ENCODE measurements at places on chromosomes 4 and X.

GRCh38 chrX:132615391-132616131 is 126.7 kb upstream of the MBNL3 start:
- no peaks in the 10 kb centered on the region for H3K4me1 ChIP-seq
- no peaks in the 10 kb centered on the region for H3K27me3 ChIP-seq
- no peak overlapping the region for H3K4me3 ChIP-seq
- no peak for DNase-seq
- no peak overlapping the region for H3K27ac ChIP-seq

GRCh38 chr4:182786991-182787390 is 130.2 kb downstream of the DCTD start:
- H3K27ac ChIP-seq: no peak overlapping the region
- no peaks in the 10 kb centered on the region for H3K27me3 ChIP-seq
- H3K36me3 ChIP-seq: no peaks in the 10 kb centered on the region
- DNase-seq: no peak
- no peaks in the 10 kb centered on the region for H3K4me1 ChIP-seq

DNA sequence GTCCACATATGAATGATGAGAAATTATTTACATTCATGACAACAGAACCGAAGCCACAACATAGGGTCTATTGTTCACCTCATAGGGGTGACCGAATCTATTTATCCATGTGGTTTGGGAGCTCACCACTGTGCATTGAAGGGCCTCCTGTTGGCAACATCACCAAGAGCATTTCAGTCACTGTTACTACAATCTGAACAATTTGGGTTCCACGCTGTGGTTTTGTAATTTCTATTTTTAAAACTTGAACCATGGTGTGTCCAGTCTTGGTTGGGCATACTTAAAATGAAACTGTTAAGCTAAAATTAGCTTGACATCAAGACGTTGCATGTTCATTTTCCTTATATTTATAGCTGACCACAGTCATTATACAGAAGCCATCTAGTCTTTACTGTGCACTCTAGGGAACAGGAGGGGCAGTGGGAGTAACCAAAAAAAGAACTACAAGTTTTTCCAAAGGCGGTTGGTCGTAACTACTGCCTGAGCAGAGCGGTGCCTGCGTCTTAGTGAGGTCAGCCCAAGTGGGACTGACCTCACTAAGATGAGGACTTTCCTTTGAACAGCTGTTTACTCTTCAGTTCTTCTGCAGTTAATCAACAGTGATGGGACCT is 192.1 kb downstream of the SPRY1 start:
- H3K27me3 ChIP-seq: no peaks in the 10 kb centered on the region
- H3K36me3 ChIP-seq: no peaks in the 10 kb centered on the region
- no peak for DNase-seq
- peaks cover 22% of the 10 kb centered on the region for H3K4me1 ChIP-seq

- no peaks in the 10 kb centered on the region for H3K4me1 ChIP-seq
- no peak overlapping the region for H3K4me3 ChIP-seq
- DNase-seq: no peak
- H3K27ac ChIP-seq: no peak overlapping the region
- no peaks in the 10 kb centered on the region for H3K36me3 ChIP-seq
These were observed 127.8 kb downstream of the KCTD8 start for GRCh38 chr4:44320833-44321232.

GRCh38 chrX:50161127-50161526 is 39.7 kb downstream of the AKAP4 start:
- DNase-seq: no peak
- no peak overlapping the region for H3K4me3 ChIP-seq
- no peaks in the 10 kb centered on the region for H3K36me3 ChIP-seq
- H3K27ac ChIP-seq: no peak overlapping the region

- H3K36me3 ChIP-seq: no peaks in the 10 kb centered on the region
- H3K4me1 ChIP-seq: peaks cover 31% of the 10 kb centered on the region
- no peaks in the 10 kb centered on the region for H3K27me3 ChIP-seq
- peak overlapping the region; percentile 82 for H3K27ac ChIP-seq
- DNase-seq: no peak
- peak overlapping the region; percentile 78 for H3K4me3 ChIP-seq
These were observed 490 bp downstream of the RWDD4 start for GRCh38 chr4:183658362-183659028.

GRCh38 chrX:12885508-12885907 is 18.6 kb downstream of the TLR7 start:
- H3K4me3 ChIP-seq: no peak overlapping the region
- no peaks in the 10 kb centered on the region for H3K36me3 ChIP-seq
- H3K27ac ChIP-seq: no peak overlapping the region
- DNase-seq: no peak
- H3K4me1 ChIP-seq: no peaks in the 10 kb centered on the region
- H3K27me3 ChIP-seq: no peaks in the 10 kb centered on the region

DNA sequence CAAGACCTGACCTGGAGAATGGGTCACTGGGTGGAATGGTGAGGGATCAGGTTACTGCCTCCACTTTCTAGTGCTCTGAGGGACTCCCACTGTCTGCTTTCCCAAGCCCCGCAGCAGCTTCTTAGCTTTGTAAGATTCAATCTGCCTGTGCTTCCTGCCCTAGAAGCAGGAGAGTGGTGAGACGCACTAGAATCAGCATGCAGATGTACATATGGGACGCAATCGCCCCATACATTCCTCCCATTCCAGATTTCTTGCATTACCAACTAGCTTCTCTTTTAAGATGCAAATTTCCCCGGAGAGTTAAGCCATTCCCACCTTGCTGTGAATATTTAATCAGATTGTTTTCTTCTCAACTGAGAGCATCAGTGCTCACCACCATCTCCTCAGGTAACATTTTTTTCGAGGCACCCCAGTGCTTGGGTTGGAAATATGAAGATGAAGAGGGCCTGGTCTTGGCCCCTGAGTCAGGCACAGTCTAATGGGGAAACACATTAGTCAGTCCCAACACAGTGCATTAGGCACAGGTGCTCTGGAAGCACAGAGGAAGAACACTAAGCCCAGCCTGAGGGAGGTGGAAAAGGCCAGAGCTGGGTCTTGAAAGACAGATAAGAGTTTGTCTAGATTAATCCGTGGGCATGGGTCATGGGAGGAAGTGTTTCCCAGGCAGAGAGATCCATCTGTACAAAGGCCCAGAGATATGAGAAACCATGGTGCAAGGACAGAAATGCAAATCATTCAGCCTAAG is 66.7 kb upstream of the PRPS1 start:
- H3K4me1 ChIP-seq: no peaks in the 10 kb centered on the region
- no peaks in the 10 kb centered on the region for H3K36me3 ChIP-seq
- H3K27ac ChIP-seq: no peak overlapping the region

DNA sequence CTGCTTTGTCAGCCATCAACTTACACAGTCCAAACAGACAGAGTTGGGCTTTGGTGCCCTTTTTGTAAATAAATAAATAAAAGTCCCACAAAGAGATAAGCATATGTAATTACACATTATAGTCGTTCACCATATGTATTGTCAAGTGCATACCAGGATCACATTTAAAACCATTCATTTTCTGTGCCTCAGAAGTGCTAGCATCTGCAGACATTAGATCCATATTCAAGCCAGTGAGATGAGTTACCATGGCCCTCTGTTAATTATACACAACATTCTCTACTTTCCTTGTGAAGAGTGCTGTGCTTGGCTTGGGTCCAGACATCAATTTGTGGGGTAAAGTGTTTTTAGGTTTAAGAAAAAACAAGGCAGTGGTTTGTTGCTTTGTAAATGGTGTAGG is 76.8 kb downstream of the ENOX2 start:
- H3K27me3 ChIP-seq: no peaks in the 10 kb centered on the region
- no peak overlapping the region for H3K27ac ChIP-seq
- H3K4me3 ChIP-seq: no peak overlapping the region
- H3K36me3 ChIP-seq: no peaks in the 10 kb centered on the region
- H3K4me1 ChIP-seq: no peaks in the 10 kb centered on the region

- no peaks in the 10 kb centered on the region for H3K36me3 ChIP-seq
- H3K27ac ChIP-seq: no peak overlapping the region
- peaks cover under 1% of the 10 kb centered on the region for H3K4me1 ChIP-seq
- no peak for DNase-seq
These were observed 149.9 kb downstream of the CHIC2 start for GRCh38 chr4:53914313-53915016.

GRCh38 chrX:153793291-153793690 is 884 bp downstream of the IDH3G start:
- H3K4me1 ChIP-seq: peaks cover 41% of the 10 kb centered on the region
- no peak for DNase-seq
- H3K4me3 ChIP-seq: peak overlapping the region; percentile 59
- H3K27me3 ChIP-seq: no peaks in the 10 kb centered on the region
- H3K27ac ChIP-seq: peak overlapping the region; percentile 85

DNA sequence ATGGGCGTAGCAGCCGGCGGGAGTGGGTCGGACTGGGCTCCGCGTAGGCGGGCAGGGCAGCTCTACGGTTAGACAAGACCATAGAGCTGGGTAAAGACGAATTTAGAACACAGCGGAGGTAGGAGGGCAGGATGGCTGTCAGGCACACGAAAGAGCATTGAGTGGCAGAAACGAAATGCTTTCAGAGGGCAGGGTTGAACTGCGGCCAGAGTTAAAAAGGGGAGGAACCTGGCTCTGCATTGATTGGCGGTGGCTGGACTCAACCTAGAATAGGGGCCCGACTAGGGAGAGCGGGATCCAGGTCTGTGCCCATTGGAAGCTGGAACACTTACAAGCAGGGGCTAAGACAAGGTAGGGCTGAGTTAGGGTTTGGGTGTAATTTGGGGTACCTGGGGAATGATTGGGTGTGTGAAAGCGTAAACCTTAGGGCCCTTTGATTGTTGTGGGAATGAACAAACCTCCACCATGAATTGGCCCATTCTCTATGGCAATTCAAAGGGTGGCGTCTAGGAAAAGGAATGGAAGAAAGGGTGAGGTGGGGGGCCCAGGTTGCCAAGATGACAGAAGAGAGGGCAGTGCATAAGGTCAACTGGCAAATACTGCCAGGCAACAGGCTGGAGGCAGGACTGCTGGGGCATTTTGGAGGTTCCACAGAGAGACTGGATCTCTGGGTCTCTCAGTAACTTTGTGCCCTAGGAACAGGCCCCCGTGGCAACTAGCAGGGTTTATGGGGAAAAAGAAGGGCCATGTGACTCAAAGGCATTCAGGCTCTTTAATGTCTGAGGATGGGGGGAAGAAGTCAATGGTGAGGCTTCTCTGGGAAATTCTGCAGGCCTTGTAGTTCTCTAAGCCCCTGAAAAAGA is 911 bp upstream of the ELK1 start:
- no peaks in the 10 kb centered on the region for H3K27me3 ChIP-seq
- peak overlapping the region; percentile 64 for H3K4me3 ChIP-seq
- no peaks in the 10 kb centered on the region for H3K36me3 ChIP-seq

- no peaks in the 10 kb centered on the region for H3K36me3 ChIP-seq
- DNase-seq: no peak
- no peaks in the 10 kb centered on the region for H3K27me3 ChIP-seq
- H3K4me3 ChIP-seq: no peak overlapping the region
- H3K4me1 ChIP-seq: no peaks in the 10 kb centered on the region
These were observed 240.8 kb upstream of the ANXA3 start for GRCh38 chr4:78310740-78311115.

DNA sequence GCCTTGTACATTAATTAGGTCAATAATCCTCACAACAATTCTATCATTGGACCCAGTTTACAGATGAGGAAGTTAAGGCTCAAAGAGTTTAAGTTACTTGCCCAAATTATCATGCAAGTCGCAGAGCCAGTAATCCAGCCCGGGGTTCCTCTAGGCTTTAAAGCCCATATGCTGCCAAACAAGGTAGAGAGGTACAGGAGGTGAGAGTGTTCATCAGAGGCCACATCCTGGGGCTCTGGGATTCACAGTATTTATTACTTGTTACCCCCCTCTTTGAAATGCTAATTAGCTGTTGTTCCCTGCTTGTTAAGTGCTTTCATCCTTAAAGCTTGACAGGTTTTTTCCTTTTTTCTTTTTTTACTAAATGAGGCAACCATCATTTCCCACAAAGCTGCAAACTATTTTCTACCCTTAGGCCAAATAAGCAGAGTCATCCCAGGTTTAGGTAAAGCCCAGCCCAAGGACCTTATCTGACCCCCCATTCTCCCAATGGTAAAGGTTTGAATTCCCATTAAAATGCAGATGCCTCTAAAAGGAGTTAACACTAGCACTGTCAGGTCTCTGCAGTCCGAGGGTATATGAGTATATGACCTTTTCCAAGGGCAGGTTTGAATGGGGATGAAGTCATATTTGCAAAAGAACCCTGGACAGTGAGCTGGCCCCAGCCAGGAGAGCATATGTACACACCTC is 150.3 kb downstream of the SOX3 start:
- no peaks in the 10 kb centered on the region for H3K4me1 ChIP-seq
- H3K27ac ChIP-seq: no peak overlapping the region
- H3K4me3 ChIP-seq: no peak overlapping the region
- no peaks in the 10 kb centered on the region for H3K27me3 ChIP-seq
- H3K36me3 ChIP-seq: no peaks in the 10 kb centered on the region

- DNase-seq: no peak
- H3K27ac ChIP-seq: no peak overlapping the region
- no peaks in the 10 kb centered on the region for H3K4me1 ChIP-seq
- no peaks in the 10 kb centered on the region for H3K36me3 ChIP-seq
- no peak overlapping the region for H3K4me3 ChIP-seq
- no peaks in the 10 kb centered on the region for H3K27me3 ChIP-seq
These were observed 626.5 kb upstream of the GALNTL6 start for GRCh38 chr4:171186700-171187099.

GRCh38 chr4:42396752-42397634 is at the start of gene SHISA3:
TSS of gene SHISA3 (plus strand) at chr4:42397488. CDS start at chr4:42398057, 569 bp downstream.
- no peak for DNase-seq
- H3K4me1 ChIP-seq: peaks cover 28% of the 10 kb centered on the region
- H3K27ac ChIP-seq: no peak within 1 kb of the TSS
- no peaks in the 10 kb centered on the region for H3K36me3 ChIP-seq
- H3K4me3 ChIP-seq: peak within 1 kb of the TSS; percentile 40

DNA sequence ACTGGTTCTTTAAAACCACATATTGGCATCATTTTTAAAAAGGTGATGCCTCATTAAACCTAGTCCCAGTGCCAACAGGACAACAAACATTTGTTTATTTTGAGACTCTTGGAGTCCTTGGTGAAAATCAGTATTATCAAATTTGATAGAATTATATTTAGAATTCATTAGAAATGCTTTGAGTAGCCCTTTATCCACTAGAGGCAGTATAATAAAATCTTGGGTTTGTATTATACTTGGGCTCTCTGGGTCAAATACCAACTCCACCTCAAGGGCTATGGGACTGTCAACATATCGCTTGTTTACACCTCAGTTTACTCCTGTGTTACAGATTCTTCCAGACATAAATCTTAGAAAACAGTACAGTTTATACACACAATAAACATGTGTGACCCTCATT is 335.7 kb upstream of the FSTL5 start:
- H3K4me1 ChIP-seq: no peaks in the 10 kb centered on the region
- DNase-seq: no peak
- no peak overlapping the region for H3K27ac ChIP-seq
- no peak overlapping the region for H3K4me3 ChIP-seq

- peaks cover 17% of the 10 kb centered on the region for H3K4me1 ChIP-seq
- no peaks in the 10 kb centered on the region for H3K27me3 ChIP-seq
- no peaks in the 10 kb centered on the region for H3K36me3 ChIP-seq
- DNase-seq: no peak
- no peak overlapping the region for H3K4me3 ChIP-seq
- no peak overlapping the region for H3K27ac ChIP-seq
These were observed 103.5 kb upstream of the NOCT start for GRCh38 chr4:138911909-138912703.
